ENCODE measurements at places on chromosomes 4 and X.

DNA sequence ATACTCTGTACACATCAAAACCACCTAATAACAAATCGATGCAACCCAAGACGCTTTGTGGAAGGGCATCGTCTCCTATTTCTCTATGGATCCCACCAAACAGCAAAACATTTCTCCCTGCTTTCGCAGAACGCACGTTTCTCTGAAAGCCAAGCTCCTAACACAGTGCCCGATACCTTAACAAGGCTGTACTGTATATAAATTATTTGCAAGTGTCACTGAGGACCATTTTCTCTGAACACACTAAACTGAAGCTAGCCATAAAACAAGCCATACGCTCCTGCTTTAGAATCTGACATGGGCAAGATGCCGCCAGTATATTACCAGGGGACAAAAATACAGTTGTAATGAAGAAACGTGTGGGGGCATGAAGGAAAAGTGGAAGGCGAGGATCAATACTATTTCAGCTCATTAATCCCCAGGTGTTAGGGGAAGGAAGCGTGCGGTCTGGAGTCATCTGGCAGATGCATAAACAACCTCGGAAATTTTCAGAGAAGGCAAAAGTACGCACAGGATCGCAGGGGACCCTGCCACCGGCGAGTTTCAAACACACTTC lies 703 bp downstream of the KCNIP4 start:
- no peak for DNase-seq

DNA sequence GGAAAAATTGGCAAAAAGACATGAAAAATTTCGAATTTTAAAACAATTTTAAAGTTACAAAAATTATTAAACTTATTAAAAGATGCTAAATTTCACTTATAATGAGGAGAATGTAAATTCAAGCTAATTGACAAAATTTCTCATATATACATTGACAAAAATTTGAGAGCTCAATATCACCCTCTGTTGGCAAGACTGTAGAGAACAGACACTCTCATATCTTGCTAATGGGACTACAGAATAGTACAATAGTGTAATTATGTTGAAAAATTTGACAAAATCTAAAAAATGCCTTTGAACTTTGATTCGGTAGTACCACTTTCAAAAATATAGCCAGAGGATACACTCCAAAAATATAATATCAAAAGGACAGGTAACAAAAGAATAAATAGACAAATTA lies 29.8 kb downstream of the DCAF8L2 start:
- DNase-seq = no peak

DNA sequence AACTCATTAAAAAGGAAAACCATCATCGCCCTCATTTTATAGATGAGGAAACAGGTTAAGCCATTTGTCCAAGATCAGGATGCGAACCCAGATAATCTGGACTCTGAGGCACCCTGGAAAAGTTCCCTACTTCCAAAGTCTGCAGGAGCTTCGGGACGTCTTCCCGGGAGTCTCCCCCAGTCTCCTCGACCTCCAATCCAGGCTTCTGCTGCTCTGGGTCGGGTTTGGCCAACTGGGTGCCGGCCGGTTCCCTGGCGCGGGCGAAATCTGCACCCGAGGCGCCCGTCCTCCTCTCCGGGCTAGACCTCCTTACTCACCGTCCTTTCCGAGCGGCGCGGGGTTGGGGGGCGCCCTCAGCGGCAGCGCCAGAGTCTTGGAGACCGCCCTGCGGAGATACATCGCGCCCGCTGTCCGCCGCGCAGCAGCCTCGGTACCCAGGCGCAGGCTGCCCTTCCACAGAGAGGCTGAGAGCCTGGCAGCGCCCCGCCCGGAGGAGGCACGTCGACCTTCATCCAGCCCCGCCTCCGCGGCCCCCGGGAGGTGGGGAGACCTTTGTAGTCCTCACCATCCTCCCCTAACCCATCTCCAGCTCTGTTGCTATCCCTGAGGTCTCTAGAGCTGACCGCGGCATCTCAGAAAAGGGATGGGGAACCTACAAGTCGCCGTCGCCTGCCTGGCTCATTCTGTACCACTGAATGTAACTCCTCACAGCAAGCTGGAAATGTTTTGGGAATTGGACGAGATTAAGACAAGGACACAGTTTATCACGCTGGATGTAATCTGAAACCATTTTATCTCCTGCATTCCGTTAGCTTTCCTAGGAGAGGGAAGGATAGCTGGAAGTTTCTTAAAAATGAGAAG lies at the start of gene MGARP:
Gene MGARP (minus strand): TSS at position 466 of the 861 bp plus-strand sequence. CDS start 67 bp downstream, at position 399.
- DNase-seq = no peak

DNA sequence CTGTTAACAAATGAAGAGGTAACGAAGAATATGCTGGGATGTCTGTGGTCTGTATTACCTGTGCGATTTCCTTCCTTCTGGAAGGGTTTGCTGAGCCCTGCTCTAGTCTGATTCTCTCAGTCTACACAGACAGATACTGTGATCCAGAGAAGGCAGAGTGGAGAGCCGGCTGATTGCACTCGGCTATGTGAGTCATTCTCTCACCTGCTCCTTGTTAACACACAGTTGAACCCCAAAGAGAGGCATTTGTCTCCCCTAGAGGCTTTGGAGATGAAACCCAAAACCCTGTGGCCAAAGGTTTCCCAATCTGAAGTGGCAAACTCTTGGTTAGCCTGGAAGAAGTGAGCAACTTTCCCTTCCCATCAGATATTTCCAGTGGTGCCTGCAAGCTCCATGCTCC lies 78.1 kb upstream of the GPC4 start:
- DNase-seq = no peak

GRCh38 chr4:41264212-41264611 lies 7.5 kb downstream of the UCHL1 start:
- DNase-seq = no peak
